CD4-positive, alpha-beta T cell treated with Interleukin-6 at 100 ng/mL for 8 hours (primary cell): ENCODE measurements at places on chromosomes 6 and 20.
A peak's percentile ranks its signal among the peaks of the same experiment; 100 is the strongest.

GRCh38 chr6:166849749-166850183 is 106.6 kb downstream of the RNASET2 start:
- DNase-seq = no peak

- no peak for DNase-seq
These were observed 971 bp downstream of the RBCK1 start for GRCh38 chr20:408843-409696.

GRCh38 chr6:129006724-129007514 is 124.0 kb downstream of the LAMA2 start:
- DNase-seq = no peak

DNA sequence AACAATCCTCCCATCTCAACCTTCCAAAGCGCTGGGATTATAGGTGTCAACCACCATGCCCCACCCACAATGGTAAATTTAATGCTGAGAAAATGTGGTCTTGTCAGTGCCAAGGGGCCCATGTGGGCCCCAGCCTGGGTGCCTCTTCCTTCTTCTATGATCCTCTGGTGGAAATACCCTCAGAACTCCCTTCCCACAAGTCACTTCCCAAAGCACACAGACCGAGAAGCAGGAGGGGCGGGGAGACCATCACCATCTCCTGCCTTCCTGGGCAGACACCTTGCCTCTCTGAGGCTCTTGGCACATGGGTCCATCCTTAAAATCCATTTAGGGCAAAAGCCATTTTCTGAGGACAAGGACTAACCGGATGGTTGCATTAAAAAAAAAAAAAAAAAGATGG is 59.0 kb downstream of the NOL4L start:
- no peak for DNase-seq

DNA sequence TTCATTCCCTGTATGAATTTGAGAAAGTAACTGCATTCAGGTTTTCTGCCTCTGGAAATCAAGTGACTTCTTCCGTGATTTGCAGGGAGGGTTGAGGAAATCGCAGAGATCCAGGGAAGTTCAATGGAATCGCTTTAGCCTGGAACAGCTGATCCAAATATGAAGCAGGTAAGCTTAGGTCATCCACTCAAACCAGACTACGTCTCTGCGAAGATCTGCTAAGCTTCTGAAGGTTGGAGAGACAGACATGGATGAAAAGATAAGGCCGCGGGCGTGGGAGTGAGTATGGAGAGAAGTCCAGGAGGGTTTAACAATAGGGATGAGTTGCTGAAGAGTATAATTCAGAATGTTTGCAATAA is 34.2 kb upstream of the BTN3A2 start:
- DNase-seq = no peak

- DNase-seq = no peak
These were observed 109.6 kb downstream of the MANEA start for GRCh38 chr6:95686895-95687294.

GRCh38 chr6:89430201-89430962 is 2.6 kb upstream of the ANKRD6 start:
- DNase-seq = no peak

DNA sequence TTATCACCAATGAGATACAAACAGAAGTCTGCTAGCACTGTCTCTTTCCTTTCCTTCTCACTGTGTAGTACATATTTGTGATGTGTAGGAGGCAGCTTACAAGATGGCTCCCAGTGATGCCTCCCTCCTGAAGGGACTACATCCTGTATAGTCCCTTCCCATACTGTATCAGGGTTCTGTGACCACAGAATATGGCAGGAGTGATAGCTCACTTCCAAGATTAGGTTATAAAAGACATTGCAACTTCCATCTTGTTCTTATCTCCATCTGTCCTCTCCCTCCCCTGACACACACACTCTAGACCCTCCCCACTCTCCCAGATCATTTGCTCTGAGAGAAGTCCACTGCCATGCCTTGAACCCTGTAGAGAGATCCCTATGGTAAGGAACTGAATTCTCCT is 38.0 kb downstream of the SESN1 start:
- DNase-seq = no peak

DNA sequence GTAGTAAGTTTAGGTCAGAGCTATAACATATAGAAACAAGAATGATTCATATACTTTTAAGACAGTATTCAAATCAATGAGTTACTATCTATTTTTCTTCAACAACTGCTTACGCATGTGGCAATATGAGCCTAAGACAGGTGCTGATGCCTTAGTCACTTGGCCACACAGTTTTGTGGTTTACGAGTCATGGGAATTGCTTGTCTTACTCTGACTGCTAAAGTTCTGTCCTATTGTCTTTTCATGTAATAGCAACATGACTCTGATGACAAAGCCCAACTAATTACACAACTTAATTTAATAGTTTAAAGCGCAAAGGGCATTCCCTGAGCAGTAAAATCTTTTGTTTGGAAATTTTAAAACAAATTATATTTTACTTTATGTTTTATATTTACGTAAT is 159.3 kb upstream of the CENPW start:
- no peak for DNase-seq

- DNase-seq = no peak
These were observed 82.7 kb downstream of the LYRM2 start for GRCh38 chr6:89555806-89556205.

GRCh38 chr6:28523241-28523622 is 2.4 kb upstream of the GPX5 start:
- peak; percentile 36 for DNase-seq

- peak; percentile 100 for DNase-seq
These were observed at the start of gene SPAG4 for GRCh38 chr20:35615667-35616464. SPAG4 (plus strand) TSS chr20:35615829; CDS start chr20:35616004, 175 bp downstream.

GRCh38 chr20:61773926-61774587 is 291.6 kb downstream of the TAF4 start:
- no peak for DNase-seq

GRCh38 chr6:1070085-1070521 is 241.8 kb upstream of the FOXQ1 start:
- no peak for DNase-seq

DNA sequence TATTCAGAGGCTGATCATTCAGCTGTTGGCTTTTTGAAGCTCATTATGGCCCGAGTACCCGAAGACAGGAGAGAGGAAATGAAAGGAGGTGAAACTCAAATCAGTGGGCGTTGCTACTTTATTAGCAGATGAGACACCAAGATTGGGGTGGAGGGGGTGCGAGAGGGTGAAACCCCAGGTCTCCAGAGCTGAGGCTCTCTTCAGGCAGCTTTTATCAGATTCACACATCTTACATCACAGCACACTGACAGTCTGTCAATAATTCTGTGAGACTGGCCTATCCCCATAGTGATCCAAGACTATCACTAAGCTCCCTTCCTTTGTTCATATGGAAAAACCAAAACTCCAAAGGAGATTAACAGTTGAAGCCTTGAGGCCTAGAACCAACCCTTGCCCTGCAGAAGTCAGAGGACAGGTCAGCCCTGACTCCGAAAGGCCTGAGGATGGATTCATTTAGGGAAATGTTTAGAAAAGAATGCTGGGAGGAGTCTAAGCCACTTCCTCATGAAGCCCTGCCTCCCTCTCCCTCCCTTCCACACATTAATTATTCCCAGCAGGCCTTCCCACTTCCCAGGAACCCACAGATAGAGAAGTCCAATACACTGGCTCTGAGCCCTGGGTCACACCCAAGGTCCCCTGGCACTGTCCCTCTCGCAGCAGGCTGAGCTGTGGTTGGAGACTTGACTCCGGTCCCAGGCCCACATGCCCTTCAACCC is 23.2 kb downstream of the TRERF1 start:
- DNase-seq = peak; percentile 53

DNA sequence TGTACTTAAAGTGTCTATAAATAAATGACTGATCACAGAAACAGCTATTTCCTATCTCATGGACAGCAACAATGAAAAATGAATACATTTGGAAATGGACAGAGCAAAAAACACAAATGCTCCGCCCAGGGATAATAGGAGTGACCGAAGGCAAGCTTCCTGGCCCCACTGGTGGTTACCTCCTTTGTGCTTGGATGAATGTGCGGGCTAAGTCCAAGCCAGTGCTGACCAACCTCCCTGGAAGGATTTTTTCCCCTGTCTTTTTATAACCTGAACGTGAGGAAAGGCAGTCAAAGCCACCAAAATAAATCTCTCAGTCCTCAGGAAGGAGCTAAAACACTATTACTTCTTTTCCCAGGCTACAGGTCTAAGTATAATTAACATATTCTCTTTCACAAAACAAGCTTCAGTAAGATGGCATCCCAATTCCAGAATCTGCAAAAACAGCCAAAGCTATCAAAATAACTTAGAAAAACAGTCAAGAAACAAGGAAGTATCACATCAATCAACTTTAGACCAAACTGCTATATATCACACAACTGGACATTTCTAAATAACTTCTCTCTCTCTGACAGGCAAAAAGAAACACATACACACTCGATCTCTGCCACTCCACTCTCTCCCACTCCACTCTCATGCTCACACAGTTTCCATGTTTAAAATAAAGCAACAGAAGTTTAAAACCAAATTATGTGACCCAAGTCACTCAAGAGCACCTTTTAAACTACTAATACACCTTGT is 10.0 kb downstream of the KIF16B start:
- no peak for DNase-seq

- DNase-seq = no peak
These were observed 1187.3 kb upstream of the CITED2 start for GRCh38 chr6:140561701-140562100.

- DNase-seq = no peak
These were observed 148.2 kb upstream of the AKAP12 start for GRCh38 chr6:151091571-151091970.

GRCh38 chr6:6665555-6666243 is 77.2 kb downstream of the LY86 start:
- DNase-seq = no peak

- no peak for DNase-seq
These were observed 4.6 kb downstream of the RPP21 start for GRCh38 chr6:30349421-30350177.

DNA sequence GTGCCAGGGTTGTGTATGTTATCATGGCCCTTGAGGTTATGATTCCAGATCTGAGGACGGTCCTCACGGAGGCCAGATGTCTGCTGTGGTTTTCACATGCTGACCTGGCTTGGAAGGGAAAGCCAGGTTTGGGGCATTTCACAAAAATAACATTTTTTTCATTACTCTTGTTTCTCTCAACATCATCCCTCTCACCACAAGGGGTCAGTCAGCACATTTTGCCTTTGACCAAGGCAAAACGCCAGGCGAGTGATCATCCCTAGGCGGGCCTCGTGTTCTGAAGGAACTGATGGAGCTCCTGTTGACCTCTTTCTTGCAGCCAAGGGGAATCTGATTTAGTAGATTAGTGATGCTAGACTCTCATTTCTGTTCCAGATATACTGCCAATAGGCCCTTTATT is 133.5 kb downstream of the TBC1D7 start:
- DNase-seq = no peak

DNA sequence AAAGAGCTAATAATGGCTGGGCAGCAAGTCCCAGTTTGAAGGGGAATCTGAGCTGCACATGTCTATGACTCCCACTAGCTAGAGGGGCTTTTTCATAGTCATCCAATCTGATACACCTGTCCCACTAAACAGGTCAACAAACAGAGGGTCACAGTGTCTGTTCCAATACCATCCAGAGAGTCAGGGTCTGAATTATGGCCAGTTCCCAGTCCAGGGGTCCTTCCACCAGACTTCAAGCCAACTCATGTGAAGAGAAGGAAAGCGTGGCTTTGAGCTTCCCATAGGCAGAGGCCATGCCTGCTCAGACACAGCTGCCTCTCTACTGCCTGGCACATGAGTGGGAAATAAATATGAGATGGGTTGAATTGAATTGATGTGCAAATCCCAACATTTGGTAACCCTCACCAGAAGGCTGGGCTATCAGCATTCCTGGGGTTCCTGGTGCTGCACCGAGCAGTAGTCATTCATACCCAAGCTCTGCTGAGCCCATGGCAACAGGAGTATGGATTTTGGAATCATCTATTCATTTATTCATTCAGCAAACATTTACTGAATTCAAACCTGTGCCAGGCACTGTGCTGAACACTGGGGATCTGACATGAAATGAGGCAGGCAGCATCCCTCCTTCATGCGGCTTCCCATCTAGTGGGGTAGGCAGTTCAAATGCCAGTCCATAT is 17.2 kb downstream of the TP53RK start:
- no peak for DNase-seq

- no peak for DNase-seq
These were observed 47.0 kb upstream of the PRND start for GRCh38 chr20:4674672-4675071.
